ENCODE measurements at places on chromosomes 4 and X. TPM values are rescaled to one million over a fixed set of nuclear protein-coding genes. Genes with fewer than 3 reads are reported as not detected.

DNA sequence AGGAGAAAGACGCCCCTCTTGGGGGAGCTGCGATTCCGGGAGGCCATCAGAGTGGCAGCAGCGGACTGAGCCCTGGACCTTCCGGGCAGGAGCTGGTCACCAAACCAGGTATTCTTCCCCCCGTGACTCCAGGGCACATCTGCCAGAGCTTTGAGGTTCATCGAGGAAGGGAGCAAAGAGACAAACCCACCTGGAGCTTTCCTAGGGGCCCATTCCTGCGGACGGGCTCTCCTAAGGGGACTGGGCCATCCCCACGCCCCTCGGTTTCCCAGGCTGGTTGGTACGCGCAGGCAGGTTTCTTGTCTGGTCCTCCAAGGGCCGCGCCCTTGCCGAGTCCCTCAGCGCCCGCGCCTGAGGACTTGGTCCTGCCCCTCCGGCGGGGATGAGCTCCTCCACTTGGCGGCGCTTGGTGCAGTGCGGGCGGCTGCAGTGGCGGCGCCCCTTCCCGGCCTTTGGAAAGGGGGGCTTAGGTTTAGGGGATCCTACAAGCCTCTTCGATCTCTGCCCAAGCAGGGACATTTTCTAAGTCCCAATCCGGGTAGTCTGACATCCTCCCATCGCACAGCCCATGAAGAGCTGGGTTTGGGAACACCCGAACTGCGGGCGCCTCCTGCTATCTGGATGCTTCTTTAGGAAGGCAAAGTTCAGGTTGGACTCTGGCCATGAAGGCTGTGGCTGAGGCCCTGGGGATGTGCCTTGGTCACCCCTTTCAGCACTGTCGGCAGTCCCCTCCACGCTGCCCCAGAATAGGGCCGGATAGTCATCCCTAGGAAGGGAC lies 538 bp downstream of the STBD1 start:
- no peaks in the 10 kb centered on the region for H3K36me3 ChIP-seq
- H3K27ac ChIP-seq: peak overlapping the region; percentile 76
- no peaks in the 10 kb centered on the region for H3K27me3 ChIP-seq
- peak; percentile 90 for DNase-seq
- H3K4me3 ChIP-seq: peak overlapping the region; percentile 90

DNA sequence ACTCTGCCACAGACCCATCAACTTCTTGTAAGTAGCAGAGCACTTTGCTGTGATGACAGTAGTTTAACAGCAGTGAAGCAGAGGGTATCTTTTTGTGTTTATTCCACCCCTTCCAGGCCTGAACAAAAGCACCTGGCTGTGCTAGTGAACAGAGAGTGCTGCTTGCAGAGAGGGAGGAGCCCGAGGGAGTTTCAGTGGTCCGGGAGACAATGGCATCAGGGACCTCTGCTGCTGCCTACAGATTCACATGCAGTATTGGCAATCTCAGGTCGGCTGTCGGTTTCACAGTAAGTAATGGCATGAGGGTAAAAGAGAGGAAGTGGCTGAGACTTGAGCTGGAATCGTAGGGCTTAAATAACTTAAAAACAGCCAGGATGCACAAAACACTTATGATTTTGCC lies 755.8 kb downstream of the RPA4 start:
- H3K4me1 ChIP-seq: no peaks in the 10 kb centered on the region
- no peak overlapping the region for H3K4me3 ChIP-seq
- no peaks in the 10 kb centered on the region for H3K36me3 ChIP-seq
- DNase-seq: no peak
- no peak overlapping the region for H3K27ac ChIP-seq

MBNL3 gene
- total RNA-seq: 8.7 TPM

DNA sequence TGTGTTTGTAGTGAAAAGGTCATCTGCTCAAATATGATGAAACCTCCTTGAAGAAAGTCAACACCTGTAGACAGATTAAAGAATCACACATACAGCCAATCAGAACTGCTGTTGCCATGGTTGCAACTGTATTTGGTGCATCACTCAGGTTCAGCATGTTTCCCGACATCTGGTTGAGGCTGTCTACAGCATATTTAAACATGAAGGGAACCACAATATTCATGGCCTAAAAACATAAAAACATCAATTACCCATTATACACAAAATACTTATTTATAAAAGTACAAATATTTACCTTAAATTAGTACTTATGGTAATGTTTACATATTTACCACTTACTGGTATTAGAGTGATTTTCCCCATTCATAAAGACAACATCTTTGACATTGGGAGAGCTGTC lies 79.7 kb downstream of the ABCB7 start:
- H3K4me3 ChIP-seq: no peak overlapping the region
- DNase-seq: no peak
- no peak overlapping the region for H3K27ac ChIP-seq
- no peaks in the 10 kb centered on the region for H3K27me3 ChIP-seq
- H3K4me1 ChIP-seq: no peaks in the 10 kb centered on the region

TLR2 gene
- not detected for total RNA-seq

DNA sequence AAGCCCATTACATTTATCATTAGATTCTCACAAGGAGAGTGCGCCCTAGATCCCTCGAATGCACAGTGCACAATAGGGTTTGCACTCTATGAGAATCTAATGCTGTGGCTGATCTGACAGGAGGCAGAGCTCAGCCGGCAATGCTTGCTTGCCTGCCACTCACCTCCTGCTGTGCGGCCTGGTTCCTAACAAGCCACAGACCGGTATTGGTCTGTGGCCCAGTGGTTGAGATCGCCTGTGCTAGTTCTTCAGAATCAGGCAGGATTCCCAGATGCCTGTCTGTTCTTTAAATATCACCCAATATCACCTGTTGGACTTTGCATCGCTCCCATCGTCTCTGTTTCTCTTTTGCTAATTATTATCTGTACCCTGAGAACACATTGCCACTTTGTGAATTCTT lies 14.0 kb downstream of the DSPP start:
- no peaks in the 10 kb centered on the region for H3K4me1 ChIP-seq
- DNase-seq: no peak
- H3K4me3 ChIP-seq: no peak overlapping the region
- H3K27ac ChIP-seq: no peak overlapping the region
- peaks cover 41% of the 10 kb centered on the region for H3K27me3 ChIP-seq

CT45A1 gene
- not detected for total RNA-seq

GRCh38 chrX:19440713-19441112 lies 74.6 kb downstream of the MAP3K15 start:
- DNase-seq: peak; percentile 3
- H3K4me3 ChIP-seq: no peak overlapping the region
- no peaks in the 10 kb centered on the region for H3K36me3 ChIP-seq

Measured in GM23248 (cell line).